PC-3 (cell line): ENCODE measurements at places on chromosomes 13 and 19. TPM values are rescaled to one million over a fixed set of nuclear protein-coding genes. Genes with fewer than 3 reads are reported as not detected.
A peak's percentile ranks its signal among the peaks of the same experiment; 100 is the strongest.

DNA sequence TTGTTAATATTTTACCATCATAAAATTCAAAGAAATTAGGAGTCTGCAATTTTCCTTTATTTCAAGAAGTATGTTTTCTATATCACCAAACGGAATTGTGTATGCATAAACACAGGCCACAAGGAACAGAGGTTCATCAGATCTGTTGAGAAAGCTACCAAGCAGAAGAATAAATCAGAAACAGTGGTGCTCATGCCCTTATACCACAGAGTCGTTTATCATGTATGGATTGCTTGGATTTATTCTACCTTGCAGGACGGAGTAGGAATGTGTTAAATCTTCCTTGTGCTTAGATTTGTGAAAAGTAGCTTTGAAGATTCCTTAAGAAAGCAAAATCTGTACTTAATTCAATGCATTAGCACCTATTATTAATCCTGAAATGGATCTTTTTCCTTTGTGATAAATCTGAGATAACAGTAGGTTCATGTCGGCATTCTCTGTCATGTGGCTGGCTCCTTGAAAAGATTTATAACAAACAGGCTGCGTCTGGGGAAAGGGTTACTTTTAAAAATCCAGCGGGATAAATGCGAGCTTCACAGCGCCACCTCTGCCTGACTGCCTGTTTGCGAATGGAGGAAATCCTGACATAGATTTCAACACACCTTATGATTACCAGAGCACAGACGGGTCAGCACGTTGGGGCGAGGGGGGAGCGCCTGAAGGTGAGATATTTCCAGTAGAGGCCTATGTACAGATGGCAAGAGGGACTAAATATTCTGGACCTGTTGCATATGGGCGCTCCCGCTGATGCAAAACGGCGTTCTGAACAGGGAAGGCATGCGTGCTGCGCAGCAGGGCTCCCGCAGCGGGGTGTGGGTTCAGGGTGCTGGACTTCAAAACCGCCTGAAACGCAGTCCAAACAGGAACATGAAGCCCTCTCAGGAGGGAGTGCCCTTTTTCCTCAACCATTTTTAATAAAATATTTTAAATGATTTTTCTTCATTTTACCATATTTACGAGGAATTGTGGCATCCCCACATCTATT, 445.5 kb upstream of the SGCG start:
- no peak for DNase-seq

GRCh38 chr13:42735010-42735409, 46.4 kb upstream of the FAM216B start:
- DNase-seq, result no peak

- no peak for DNase-seq
Measured at GRCh38 chr19:2815191-2815614, 4.5 kb upstream of the ZNF554 start.

DNA sequence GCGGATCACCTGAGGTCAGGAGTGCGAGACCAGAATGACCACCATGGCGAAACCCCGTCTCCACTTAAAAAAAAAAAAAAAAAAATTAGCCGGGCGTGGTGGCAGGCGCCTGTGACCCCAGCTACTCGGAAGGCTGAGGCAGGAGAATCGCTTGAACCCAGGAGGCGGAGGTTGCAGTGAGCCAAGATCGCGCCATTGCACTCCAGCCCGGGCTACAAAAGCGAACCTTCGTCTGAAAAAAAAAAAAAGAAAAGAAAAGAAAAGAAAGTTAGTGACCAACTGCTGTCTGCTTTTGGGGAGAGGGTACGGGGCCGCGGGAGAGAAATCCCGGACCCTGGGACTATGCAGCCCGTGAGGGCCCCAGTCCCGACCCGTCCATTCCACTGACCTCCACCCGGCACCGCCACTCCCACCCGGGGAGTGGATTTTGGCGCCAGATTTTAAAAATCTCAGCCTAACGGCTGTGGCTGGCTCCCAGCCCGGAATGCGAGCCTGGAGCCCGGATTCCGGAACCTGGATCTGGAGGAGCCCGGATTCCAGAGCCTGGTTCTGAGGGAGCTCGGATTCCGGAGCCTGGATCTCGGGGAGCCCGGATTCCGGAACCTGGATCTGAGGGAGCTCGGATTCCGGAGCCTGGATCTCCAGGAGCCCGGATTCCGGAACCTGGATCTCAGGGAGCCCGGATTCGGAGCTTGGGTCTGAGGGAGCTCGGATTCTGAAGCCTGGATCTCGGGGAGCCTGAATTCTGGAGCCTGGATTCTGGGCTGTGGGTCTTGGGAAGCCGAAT, 6.1 kb upstream of the LMNB2 start:
- peak; percentile 95 for DNase-seq

DNA sequence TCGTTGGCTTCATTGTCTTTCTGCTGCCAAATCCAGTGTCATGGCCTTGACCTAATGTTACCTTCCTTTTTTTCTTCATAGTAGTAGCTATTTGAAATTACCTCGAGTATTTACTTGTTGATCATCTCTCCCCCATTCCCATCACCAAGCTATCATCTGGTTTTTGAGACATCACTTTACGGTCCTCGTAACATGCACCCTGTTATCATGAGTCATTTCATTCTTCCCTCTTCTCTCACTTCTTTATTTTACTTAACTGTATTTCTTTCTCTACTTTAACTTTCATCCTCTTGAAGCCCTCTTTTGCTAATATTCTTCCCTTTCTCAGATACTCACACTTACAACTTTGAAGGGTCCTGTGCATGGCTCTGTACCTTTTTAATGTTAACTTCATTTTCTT, 31.8 kb downstream of the TPP2 start:
- no peak for DNase-seq

DNA sequence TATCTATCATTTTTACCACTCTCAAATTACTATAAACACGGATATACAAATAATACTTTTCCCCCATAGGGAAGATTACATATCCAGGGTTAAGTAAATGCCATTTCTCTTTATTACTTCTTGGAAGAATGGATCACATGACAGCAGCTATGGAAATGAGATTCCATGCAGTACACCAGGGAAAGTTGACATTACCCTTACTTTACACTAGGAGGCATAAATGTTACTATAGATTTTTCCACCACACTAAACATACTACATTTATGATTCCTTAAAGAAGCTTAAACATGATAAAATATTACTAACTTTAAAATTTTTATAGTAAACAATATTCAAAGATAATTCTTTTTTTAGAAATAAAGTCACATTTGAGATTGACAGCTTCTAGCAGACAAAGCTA, 611.4 kb downstream of the PCDH9 start:
- peak; percentile 50 for DNase-seq

DNA sequence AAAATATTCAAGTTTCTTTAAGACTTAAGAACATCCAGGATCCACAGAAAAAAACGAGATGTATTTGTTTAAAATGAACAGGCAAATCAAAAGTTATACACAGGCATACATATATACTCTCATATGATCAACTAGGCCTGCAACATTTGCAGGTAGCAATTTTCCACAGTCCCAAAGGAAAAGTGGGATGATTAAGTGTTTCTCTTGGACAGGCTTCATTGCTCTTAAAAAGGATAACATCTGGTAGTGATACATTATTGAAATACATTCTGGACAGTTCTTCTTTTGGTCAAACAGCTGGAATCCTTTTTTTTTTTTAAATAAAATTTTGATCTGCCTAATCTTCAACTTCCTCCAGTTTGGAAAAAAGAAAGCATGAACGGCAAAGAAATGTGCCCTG, 114.8 kb upstream of the TDRD3 start:
- no peak for DNase-seq

Gene FAM124A
- total RNA-seq, result 1.1 and 1.6 TPM in 2 replicates

Gene TSSK6
- 4.5 and 4.9 TPM in 2 replicates for total RNA-seq

Gene CHMP2A
- 220 and 264 TPM in 2 replicates for total RNA-seq
